ENCODE measurements at places on chromosomes 6 and 20.

- DNase-seq: no peak
Measured at GRCh38 chr20:54067606-54068174, 2.7 kb downstream of the BCAS1 start.

DNA sequence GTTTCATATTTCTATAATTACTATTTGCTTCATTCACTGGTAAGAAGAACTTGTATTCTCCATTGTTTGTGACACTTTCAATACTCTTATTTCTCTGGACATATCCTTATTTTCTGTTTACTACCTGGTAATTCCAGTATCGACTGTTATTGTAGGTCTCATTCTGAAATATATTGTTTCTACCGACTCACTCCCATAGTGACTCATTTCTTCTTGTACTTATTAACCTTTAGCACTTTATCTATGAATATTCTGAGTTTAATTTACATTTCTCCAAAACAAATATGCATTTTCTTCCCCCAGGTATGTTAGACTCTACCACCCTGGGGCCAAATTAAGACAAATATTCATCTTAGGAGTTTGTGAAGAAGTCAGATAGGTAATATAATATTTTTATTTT, 164.5 kb upstream of the BTBD3 start:
- DNase-seq: no peak

DNA sequence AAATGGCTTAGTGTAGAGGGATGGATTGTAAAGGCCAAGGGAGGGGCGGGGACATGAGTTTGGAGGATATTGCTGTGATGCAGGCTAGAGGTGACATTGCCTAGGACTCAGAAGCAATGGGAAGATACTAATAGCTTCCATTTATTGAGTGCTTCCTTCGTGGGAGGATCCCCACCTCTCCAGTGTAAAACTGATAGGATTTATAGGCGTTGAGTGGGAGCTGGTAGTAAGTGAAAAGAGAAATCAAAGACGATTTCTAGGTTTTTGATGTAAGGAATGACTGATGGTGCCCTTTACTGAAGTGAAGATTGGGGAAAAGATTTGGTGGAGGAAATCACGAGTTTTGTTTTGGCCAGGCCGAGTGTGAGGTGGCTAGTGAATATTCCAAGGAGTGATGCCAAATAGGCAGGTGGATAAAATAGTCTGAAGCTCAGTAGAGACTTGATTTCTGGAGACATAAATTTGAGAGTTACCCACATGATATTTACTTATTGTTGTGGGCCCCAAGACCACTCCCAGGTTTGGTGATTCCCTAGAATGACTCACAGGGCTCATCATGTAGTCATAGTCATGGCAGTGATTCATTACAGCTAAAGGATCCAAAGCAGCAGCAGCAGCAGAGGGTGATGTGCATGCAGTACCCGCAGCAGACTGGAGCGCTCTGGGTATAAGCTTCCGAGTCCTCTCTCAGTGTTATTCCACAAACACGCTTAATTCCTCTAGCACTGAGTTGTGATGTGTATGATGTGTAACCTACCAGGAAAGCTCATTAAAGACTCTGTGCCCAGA, 10.2 kb downstream of the RPRD1B start:
- DNase-seq: no peak

DNA sequence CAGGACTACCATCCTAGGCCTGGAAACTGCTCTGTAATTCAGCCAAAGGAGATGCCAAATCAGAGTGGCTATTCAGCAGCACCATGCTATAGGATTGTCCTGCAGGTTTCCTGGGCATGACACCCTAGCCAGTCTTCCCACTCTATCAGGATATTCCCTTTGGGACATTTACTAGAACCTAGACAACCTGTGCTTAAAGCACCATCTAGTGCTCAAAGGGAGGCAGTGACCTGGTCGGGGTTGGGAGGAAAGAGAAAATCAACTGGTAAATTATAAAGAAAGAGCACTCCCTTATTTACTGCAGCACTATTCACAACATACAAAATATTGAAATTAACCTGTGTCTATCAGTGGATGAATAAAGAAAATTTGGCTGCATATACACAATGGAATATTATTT, 67.2 kb upstream of the SMLR1 start:
- DNase-seq: no peak

GRCh38 chr6:157956171-157956730, 25.4 kb upstream of the SYNJ2 start:
- DNase-seq: no peak

DNA sequence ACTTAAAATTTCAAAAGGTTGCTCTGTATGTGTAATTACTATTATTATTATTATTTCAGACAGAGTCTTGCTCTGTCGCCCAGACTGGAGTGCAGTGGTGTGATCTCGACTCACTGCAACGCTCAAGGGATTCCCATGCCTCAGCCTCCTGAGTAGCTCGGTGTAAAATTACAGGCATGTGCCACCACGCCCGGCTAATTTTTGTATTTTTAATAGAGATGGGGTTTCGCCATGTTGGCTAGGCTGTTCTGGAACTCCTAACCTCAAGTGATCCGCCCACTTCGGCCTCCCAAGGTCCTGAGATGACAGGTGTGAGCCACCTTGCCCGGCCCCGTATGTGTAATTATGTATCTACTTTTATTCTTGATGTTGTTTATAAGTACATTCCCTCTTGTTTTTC, 65.3 kb upstream of the ZNF217 start:
- DNase-seq: no peak

- no peak for DNase-seq
Measured at GRCh38 chr6:157881342-157881741, 58.3 kb downstream of the SNX9 start.

DNA sequence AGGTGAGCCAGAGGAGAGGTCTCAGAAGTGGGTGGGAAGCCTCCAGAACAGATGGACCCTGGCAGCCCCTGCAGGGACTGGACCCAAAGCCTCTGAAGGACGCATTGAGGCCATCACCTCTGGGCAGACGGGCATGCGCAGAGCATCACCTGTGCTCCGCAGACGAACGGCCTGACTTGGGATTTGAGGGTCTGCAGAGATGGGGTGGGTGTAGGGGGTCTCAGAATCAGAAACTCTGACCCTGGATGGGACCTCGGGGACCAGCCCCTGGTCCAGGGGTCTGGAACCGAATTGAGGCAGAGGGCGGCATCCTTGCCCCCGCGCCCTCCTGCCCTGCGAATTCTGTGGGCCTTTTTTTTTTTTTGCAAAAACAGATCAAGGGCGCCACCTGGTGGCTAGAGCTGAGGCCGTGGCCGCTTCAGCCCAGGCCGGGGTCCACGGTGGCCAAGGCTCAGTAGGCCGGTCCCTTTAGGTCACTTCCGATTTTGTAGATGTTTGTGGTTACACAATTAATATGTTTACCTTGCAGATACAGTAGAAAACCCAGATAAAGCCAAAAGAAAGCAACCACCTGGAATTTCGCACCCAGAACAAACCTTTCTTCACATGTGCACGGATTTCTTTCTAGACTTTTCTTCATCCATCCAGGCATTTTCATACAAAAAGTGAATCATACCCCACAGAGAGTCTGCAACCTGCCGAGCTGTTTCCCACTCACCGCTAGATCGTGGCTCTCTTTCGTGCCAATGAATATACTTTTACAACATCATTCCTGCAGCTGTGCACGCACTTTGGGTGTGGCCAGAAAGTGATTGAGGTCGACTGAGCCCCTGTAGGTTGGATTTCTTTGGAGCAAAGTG, 25.9 kb downstream of the ZBP1 start:
- DNase-seq: peak; percentile 45

GRCh38 chr20:38874460-38875174, 51.6 kb upstream of the FAM83D start:
- DNase-seq: peak; percentile 49

GRCh38 chr6:153727885-153728284, 311.2 kb upstream of the OPRM1 start:
- no peak for DNase-seq

- DNase-seq: no peak
Measured at GRCh38 chr6:15796844-15797243, 134.0 kb upstream of the DTNBP1 start.

DNA sequence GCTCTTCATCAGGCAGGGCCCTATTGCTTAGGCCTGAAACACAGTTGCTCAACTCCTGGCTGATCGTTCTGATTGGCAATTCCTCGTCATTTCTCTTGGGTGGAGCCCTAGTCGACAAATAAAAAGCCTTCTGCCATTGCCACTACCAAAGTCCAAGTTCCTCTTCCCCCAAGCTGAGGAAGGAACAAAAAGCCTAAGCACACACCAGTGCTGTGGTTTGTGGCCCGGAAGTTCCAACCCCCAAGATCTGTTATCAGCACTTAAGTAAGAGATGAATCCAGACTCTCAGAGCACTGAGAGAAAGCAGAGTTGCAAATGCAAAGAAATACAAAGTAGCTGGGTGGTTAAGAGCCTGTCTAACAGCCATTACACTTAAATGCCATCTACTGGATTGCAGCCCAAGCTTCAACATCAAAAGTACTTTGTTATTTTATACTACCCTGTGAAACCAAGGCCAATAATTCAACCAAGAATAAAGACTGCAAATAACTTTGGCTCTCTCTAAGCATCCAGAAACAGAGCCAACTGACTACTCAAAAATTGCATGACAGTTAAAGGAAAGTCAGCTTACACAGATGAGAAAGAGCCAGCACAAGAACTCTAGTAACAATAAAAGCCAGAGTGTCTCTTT, 1024.0 kb downstream of the GRIK2 start:
- DNase-seq: no peak

DNA sequence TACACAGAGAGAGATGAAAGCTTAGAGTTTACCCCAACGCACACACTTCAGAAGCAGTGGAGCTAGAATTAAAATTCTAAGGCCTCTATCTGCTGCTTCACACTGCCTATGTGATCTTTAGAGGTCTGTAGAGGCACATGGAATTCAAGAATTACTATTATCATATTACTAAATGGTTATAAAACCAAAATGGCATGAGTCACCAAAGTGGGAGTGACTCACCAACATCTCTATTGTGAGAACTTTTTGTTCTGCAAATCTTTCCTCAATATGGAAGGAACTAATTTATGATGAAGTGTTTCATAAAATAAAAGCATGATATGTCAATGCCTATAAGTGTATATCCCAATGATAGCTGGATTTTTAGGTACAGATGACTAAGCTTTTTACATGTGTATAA, 28.5 kb upstream of the TMEM244 start:
- DNase-seq: no peak

DNA sequence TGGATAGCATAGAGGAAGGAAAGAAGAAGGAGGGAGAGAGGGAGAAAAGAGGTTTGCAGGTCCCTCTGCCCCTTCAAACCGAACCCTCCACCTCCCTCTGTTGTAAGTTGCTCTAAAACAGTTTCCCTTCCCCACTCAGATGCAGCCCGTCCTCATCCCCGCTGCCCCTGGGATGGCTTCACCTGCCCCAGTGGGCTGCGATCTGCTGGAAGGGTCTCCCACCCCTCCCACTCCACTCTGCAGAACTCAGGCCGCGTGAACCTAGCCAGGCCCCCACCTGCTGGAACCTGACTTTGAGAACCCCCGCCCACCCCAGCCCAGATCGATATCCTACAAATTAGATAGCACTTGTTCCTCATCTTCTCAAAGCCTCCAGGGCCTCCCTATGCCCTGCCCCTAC, 190.8 kb downstream of the DLL1 start:
- no peak for DNase-seq

- DNase-seq: no peak
Measured at GRCh38 chr6:37630281-37630799, 67.3 kb downstream of the MDGA1 start.

GRCh38 chr6:149122850-149123821, 194.4 kb upstream of the TAB2 start:
- no peak for DNase-seq

- DNase-seq: no peak
Measured at GRCh38 chr6:14729129-14729871, 516.6 kb upstream of the JARID2 start.

GRCh38 chr6:21522143-21522747, 71.3 kb upstream of the SOX4 start:
- no peak for DNase-seq

DNA sequence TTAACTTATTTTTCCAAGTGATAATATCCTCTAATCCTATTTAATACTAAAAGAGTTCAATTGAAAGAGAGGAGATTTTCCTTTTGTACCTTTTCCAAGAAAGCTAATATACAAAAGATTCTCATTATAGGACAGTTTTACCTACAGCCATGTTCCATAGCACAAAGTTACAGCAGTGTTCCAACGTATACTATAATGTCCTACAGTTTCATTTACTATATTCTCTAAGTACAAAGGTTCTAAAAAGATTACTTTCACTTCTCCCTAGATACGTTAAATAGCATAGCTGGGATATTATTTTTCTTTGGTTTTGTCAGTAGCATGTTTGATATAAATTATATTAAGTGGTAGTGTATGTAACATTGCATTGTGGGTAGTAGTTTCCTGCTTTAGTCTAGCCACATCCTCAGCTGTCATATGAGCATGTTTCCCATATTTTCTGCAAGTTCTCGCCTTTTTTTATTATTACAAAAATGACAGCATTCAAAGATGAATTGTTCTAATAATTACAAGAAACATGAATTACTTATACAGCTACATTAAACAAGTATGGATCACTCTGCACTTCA, 4.4 kb upstream of the RUNX2 start:
- no peak for DNase-seq
